Mucosa of gallbladder (tissue), 1 donor: ENCODE measurements at places on chromosomes 5 and 9. TPM values are rescaled to one million over a fixed set of nuclear protein-coding genes. Genes with fewer than 3 reads are reported as not detected.
A peak's percentile ranks its signal among the peaks of the same experiment; 100 is the strongest.

Gene CLTA
- total RNA-seq: 185 TPM

Gene GPRIN1
- 1.1 TPM for total RNA-seq

Gene PRKACG
- not detected for total RNA-seq

Gene LCP2
- 38.4 TPM for total RNA-seq

Gene KCNN2
- 0.17 TPM for total RNA-seq

Gene TPD52L3
- total RNA-seq: not detected

DNA sequence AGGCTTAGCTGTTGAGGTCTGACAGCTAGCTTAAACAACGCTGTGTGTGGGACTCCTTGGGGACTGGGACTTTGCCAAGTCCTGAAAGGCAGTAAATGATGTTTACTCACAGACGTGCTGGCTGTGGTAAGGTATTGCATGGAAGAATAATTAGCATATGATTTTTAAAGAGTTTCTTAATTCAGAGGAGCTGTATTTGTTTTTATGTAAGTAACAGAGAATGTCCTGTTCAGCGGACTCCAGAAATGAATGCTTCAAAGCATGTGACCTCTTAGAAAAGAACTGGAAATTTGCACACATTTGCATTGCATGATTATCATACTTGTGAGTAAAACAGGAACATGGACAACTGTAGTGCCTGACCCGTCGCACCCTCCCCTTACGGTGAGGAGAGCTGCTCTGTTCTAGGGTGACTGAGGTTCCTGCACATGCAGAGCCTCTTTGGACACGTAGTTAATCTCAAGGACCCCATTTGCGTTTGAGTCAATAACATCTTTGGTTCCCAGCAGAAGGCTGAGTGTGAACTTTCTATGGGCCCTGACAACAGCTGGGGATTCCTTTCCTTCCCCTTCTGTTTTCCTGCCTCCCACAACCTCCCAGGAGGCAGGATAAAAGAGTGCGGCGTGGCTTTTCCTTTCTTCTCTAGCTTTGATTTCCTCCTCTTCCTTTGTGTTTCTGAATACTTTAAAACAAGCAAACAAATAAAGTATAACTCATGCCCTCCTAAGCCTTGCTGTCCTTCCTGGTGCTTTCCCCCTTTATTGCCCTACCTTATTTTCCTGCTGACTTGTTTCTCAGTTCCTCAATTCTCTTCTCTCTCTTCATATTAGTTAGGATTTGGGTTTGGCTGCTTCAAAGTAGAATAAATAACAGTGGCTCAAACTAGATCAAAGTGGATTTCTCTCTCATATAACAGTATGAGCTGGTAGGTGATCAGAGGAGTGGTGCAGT lies 157.2 kb upstream of the CD180 start:
- no peak for DNase-seq

DNA sequence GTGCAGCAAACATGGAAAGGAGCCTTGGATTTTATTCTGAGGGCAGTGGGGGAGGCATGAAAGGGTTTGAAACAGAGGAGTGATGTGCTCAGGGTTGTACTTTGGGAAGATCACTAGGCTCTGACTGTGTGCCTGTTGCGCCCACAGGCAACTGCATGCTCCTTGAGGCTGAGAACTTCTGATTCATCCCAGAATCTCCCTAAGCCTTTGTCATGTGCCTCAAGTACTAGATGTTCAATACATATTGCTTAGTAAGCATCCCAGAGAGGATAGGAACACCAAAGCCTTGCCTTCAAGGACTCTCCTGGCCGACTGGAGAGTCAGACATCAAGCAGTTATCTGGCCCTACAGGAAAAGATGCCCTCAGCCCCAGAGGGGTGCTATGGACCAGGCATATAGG lies 54.1 kb downstream of the ARHGEF37 start:
- no peak for DNase-seq

DNA sequence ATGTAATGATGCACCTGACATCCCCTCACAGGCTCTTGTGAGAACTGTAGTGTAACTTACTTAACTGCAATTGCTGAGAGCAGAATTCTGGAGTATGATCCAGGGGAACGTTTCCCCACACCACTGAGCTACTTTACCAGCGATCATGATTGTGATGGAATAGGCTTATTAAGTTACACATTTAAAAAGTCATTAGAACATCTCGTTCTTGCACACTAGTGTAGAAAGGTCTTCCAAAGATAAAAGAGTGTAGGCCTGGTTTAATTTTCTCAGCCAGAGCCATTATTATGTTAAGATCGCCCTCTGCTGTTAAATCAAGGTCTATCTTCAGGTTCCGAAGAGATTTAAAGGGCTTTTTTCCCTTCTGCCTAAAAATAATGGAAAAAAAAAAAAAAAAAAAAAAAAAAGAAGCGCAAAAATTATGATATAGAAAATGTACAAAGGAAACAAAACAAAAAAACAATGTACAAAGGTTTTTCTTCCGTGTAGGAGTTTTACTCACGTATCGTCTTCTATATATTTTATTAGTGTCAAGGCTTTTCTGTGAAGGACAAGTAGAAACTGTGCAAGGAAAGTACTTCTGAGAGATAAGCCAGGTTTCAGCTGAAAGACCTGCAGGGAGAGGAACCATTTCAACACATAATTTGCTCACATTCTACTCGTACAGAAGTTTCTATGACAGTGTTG lies 18.6 kb upstream of the MOB3B start:
- no peak for DNase-seq

DNA sequence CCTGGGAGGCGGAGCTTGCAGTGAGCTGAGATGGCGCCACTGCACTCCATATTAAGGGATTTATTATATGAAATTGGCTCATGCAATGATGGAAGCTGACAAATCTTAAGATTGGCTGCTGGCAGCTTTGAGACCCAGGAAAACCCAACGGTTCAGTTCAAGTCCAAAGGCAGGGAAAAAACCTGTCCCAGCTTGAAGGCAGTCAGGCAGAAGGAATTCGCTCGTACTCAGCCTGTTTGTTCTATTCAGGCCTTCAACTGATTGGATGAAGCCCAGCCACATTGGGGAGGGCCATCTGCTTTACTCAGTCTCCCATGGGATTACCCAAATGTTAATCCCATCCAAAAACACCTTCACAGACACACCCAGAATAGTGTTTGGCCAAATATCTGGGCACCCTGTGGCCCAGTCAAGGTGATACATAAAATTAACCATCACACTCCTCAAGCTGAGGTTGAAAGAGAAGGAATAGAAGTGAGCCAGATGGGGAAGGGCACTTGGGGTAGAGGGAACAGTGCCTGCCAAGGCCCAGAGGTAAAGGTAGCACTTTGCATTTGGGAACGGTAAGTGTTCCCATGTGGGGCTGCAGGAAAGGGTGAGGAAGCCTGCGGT lies 8.5 kb upstream of the ORM1 start:
- no peak for DNase-seq

DNA sequence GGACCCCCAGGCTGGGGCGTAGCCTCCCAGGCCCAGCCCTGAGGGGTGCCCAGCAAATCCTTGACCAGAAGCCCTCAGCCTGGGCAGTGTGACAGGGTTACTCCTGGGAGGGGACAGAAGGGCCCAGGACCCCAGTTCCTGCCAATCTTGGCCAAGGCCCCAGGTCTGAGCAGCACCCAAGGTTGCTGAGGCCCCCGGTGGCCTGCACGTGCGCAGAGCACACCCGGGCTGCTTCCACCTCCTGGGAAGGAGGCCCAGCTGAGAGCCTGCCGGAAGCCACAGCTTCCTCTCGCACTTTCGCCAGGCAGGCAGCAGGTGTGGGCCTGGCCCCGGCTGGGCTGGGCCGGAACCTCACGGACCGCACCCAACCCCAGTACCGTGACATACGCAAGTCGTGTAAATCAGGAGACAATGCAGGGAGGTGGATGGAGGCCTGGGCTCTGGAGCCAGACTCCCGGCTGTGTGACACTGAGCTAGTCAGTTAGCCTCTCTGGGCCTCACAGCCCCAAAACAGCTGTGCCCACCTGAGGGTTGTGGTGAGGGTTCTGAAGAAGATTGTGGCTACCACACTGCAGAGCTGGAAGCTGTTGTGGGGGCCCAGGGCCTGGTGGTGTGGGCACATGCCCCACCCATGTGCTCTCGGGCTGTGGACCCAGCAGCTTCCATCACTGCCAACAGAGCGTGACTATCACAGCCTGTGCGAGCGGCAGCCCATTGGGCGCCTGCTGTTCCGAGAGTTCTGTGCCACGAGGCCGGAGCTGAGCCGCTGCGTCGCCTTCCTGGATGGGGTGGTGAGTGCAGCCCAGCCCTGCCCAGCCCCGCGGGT lies 5.1 kb downstream of the GRK6 start:
- no peak for DNase-seq

- peak; percentile 29 for DNase-seq
Observed at GRCh38 chr9:109831998-109832658, 52.1 kb downstream of the PALM2AKAP2 start.

DNA sequence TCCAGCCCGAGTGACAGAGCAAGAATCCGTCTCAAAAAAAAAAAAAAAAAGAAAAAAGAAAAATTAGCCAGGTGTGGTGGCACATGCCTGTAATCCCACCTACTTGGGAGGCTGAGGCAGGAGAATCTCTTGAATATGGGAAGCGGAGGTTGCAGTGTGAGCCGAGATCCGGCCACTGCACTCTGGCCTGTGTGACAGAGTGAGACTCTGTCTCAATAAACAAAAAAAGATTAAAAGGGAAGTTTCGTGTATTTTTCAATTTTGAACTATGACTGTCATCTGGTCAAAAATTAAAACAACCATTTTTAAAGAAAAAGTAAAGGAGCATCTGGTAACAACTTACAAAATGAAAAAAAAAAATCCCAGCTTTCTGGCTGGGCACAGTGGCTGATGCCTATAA lies 36.3 kb upstream of the PLIN2 start:
- DNase-seq: no peak

DNA sequence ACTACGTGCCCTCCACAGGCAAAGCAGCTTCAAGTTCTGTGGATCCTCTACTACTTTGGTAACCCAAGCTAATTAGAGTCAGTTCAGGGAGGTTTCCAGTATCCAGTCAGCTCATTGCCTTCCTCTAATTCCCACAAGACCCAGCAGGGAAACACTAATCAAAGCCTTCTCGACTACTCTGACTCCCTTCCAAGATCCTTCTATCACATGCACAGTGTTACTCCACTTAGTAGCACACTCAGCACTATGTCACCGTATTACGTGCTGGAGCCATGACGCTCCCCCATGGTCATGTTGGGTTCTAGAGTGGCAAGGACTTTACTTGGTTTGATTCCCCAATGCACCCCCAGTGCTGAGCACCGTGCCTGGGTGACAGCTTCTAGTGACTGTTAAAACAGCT lies 53.0 kb downstream of the DCP2 start:
- no peak for DNase-seq
